Erythroblast (primary cell): ENCODE measurements at places on chromosomes 5 and 9.

DNA sequence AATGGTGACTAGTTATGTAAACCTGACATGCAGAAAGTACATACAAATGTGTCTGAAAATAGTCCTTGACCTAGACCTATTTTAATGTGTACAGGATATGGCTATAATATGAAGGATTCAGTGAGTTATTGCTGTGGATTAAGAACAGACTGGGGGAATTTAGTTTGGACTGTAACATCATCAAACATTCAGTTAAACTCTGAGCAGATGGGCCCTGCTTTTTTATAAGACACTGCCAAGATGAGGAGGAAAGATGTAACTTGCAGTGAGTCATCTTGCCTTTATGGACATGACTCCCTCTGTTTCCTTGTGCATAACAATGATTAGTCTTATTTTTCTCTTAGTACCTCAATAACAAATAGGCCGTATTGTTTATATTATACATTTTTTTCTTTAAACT is 12.2 kb downstream of the PPP3R2 start:
- peak; percentile 11 for DNase-seq

DNA sequence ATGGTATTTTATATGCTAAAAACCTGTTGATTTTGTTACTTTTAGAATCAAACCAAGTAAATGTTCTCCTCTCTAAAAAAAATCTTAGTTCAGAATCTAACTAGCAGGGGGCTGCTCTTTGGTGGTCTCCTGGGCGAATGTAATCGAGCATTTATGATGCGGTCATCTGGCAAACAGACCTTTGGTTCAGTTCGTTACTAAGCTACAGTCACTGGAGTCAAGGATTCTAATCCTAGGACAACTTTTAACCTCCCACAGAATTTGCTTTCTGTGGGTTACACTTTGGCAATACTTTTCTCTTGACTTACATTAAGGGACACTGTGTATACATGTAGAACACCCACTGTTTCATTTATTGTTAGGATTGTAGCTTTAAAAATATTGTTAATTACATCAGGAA is 26.3 kb upstream of the FREM1 start:
- DNase-seq = no peak

DNA sequence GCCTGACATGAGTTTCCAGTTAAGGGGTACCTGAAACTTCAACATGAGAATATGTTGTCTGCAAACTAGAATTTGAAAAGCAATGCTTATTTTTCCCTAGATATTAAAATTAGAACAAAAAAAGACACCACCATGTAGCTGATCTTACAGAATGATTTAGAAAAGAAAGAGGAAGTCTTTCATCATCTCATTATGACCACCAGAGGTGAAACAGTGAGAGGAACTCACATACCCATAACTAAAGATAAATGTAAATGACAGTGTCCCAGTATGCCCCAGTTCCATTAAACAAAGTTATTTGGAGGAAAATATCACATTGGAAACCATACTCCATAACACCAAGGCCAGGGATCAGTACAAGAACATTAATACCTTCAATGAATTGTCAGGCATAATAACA is 6.9 kb downstream of the TAF7 start:
- DNase-seq = no peak

GRCh38 chr9:135886147-135886981 is 21.0 kb downstream of the CAMSAP1 start:
- no peak for DNase-seq

- no peak for DNase-seq
These were observed 147.5 kb downstream of the MPDZ start for GRCh38 chr9:13131991-13132390.

- peak; percentile 56 for DNase-seq
These were observed 5.5 kb downstream of the MAN2A1 start for GRCh38 chr5:109695005-109695926.

GRCh38 chr9:19481971-19482404 is 73.2 kb downstream of the ACER2 start:
- no peak for DNase-seq

- no peak for DNase-seq
These were observed 343.2 kb downstream of the ACTL7B start for GRCh38 chr9:108512426-108513173.
